Tibial nerve (tissue), 4 donors: ENCODE measurements at places on chromosomes 6 and 20. TPM values are rescaled to one million over a fixed set of nuclear protein-coding genes. Genes with fewer than 3 reads are reported as not detected.

- DNase-seq, result no peak
Measured at GRCh38 chr6:131602781-131603312, 25.2 kb downstream of the MED23 start.

GRCh38 chr20:4007383-4008025, 7.9 kb downstream of the RNF24 start:
- DNase-seq, result no peak

GRCh38 chr6:159126590-159126989, 42.6 kb upstream of the FNDC1 start:
- no peak for DNase-seq

DNA sequence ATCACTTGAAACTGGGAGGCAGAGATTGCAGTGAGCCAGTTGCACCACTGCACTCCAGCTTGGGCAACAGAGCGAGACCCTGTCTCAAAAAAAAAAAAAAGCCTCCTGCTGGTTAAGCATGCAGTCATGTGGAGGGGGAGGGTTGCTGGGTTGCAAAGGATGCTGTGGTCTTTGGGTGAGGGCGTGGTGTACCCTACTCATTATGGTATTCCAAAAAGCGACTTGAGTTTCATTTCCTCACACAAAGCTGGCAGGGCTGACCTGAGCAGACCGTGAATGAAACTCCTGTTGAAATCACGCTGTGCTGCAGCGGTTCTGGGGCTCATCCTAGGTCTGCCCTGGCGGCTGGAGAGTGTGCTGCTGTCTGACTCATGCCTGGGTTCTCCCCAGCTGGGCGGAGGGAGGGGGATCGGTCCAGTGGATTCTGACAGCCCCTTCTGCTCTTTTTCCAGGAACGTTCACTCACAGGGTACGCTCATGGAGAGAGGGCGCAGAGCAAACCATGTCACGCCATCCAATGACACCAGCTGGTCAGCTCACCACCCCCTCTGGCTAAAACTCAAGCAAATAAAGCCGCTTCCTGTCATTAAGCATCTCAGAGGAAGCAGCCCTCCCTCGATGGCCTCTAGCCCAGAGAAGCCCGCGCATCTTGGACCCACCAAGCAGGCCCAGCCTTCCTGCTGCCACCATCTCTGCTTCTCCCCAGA, 166.2 kb downstream of the SCML4 start:
- DNase-seq, result no peak

DNA sequence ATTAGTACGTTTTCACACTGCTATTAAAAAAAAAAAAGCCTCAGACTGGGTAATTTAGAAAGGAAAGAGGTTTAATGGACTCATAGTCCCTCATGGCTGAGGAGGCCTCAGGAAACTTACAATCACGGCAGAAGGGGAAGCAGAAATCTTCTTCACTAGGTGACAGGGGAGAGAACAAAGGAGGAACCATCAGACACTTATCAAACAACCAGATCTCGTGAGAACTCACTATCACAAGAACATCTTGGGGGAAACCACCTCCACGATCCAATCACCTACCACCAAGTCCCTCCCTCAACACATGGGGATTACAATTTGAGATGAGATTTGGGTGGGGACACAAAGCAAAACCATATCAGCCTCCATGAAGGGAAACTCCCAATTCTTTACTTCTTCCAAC, 85.2 kb upstream of the MAFB start:
- DNase-seq, result no peak

- no peak for DNase-seq
Measured at GRCh38 chr6:37041521-37041920, 36.1 kb downstream of the FGD2 start.

GRCh38 chr6:166957805-166958076, 1.4 kb upstream of the RNASET2 start:
- no peak for DNase-seq

DNA sequence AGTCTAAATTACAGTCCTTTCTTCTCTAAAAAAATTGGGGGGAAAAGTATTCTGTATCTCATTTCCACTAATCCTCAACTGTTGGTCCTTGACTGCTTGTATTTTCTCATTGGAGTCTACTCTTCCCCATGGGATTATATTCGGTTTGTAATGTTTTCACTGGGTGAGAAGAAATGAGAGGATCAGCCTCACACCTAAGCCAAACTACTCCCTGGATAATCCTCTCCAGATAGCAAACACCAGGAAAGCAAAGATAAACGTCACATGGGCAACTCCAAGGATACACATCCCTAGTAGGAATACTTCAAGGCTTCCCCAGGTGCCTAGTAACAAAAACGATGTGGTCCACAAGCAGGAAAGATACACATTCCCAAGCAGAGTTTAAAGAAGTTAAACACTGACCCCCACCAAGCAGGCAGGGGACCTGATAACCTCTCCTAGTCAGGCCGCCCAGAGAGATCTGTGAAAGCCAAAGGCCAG, 53.9 kb upstream of the SOX4 start:
- DNase-seq, result no peak

DNA sequence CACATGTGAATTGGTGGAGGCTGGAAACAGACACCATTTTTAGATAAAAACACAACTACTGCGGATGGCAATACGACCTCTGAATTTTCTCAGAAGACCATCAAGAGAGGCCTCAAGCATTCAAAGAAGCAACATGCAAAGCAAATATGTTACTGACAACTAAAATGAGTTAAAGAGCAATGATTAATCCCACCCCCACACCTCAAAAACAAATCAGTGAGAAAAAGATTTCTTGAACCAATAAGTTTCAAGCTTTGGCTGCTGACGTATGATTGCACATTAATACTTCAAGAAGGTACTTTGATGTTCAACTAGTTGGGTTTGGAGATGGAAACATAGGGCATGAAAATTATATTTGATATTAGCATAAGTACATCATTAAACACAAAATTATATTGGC, 982 bp downstream of the MMUT start:
- no peak for DNase-seq

- DNase-seq, result no peak
Measured at GRCh38 chr6:3987053-3987452, 91.9 kb downstream of the FAM217A start.

DNA sequence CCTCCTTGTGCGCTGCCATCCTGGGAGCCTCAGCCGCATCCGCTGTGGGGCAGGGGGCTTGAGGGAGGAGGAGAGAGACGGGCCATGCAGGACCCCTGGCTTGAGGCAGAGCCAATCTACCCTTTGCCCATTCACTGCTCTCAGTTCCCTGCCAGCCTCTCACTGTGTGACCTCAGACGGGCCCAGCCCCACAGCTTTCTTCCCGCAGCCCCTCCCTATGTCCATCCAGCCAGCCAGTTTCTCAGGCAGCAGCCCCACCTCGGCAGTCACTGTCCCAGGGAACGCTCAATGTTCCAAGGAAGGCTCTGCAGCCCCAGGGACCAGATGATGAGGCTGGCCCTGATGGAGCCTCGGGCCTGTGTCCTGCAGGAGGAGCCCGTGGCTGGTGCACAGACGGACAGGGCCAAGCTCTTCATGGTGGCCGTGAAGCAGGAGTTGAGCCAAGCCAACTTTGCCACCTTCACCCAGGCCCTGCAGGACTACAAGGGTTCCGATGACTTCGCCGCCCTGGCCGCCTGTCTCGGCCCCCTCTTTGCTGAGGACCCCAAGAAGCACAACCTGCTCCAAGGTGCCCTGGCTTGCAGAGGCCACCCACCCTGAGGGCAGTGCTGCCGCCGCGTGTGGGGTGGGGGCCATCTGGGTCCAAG, 3.9 kb upstream of the TNFRSF6B start:
- DNase-seq, result no peak

- no peak for DNase-seq
Measured at GRCh38 chr6:161660666-161661571, 387.1 kb upstream of the AGPAT4 start.

GRCh38 chr6:170130201-170130621, 160.7 kb downstream of the DLL1 start:
- no peak for DNase-seq

DNA sequence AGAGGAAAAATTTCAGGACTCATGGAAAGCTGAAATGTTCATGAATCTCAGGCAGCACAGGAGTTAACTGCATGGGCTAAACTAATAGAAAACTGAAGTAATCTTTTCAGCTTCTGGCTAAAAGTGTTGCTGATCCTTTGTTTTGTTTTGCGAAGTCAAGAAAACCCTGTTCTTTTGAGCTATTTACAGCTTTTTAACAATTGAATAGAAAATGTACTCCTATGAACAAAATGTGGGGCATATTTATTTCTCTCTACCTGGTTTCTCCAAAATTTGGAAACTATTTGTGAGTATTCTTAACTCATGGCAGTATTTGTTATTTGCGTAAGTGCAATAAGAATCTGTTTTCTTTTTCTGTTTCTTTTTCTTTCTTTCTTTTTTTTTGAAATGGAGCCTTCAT, 818.8 kb upstream of the CITED2 start:
- no peak for DNase-seq

DNA sequence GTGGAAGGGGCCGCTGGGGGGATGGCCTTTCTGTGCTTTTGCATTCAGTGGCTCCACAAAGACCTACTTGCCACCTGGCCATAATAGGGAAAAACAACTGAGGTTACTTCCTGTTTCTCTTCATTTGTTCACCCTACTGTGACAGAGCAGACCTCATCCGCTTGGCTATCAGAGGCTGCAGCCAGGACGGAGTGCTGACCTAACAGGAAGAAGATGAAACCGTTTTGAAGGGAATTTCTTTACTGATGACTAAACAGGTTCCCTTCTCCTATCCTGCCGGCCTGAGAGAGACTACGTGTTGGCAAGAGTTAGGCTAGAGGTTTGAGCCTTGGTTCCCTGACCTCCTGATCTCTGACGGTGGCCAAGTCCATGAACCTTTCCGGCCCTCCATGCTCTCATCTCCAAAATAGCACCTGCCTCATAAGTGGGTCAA, 21.3 kb downstream of the PRR18 start:
- DNase-seq, result no peak

- DNase-seq, result no peak
Measured at GRCh38 chr6:153662982-153663381, 376.1 kb upstream of the OPRM1 start.

DNA sequence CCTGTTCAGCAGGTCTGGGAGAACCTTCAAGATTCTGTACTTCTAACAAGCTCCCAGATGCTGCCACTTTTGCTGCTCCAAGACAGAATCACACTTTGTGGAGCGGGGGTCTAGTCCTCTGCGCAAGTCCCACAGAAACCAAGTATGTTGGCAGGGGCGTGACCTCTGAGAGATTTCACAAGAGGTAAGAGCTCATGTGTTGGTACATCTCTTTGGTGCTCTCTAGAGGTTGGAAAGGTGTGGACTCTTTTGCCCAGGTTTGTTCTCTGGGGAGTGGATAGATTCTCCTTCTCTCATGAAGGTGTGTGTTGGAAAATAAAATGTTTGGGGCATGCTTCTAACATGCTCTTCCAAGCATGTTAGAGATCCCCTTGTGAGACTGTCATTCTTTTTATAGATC, 340.9 kb upstream of the IRAK1BP1 start:
- DNase-seq, result no peak

DNA sequence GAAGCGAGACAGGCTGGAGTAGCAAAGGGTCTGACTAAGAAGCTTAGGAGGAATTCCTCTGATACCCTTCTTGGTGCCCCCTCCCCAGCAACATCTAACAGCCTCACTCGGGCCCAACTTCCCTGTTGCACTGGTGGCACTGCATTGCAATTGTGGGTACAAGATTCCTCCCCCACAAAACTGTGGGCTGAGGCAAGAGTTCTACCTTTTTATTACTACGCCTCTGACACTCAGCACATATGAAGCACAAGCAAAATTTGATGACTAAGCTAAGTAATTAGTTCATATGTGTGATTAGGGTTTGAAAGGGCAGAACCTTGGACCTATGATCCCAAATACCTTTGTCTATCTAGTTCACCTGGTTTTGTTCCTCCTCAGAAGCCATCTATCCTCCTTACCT, 83.5 kb downstream of the ZHX3 start:
- DNase-seq, result no peak

DNA sequence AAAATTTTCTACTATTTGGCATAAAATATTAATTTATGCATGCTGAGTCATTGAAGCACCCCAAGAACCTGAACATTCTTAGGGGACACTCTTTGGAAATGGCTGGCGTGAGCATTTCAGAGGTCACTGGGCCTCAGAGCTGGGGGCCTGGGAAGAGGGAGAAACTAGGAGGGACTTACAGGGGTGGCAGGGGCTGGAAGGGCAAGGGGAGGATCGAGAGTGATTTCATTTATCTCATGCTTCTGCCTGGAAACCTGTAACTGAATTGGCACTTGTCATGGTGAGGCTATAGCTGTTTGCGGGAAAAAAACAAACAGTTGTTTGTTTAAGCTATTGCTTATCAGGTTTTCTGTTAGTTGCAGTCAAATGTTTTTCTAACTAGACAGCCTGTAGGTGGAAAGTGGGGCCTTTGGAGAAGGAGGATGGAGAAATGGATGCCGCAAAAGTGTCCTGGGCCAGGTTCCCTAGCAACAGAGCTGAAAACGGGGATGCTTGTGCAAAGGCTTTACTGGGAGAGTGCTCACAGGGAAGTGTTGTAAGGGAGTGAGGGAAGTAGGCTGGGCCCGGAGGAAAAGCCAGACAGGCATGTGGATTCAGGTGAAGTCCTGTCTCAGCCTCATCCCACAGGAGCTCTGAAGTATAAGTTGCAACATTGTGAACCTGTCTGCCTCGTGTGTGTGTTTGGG, 36.4 kb upstream of the KAT14 start:
- no peak for DNase-seq

Gene CYP24A1
- total RNA-seq, result not detected

Gene SCUBE3
- 0.30 TPM for total RNA-seq

Gene FOXC1
- total RNA-seq, result 53.7 TPM

Gene LTA
- not detected for total RNA-seq

Gene LY6G5C
- total RNA-seq, result not detected
